Neural crest cell (in vitro differentiated cells): ENCODE measurements at places on chromosomes 12 and 14.

DNA sequence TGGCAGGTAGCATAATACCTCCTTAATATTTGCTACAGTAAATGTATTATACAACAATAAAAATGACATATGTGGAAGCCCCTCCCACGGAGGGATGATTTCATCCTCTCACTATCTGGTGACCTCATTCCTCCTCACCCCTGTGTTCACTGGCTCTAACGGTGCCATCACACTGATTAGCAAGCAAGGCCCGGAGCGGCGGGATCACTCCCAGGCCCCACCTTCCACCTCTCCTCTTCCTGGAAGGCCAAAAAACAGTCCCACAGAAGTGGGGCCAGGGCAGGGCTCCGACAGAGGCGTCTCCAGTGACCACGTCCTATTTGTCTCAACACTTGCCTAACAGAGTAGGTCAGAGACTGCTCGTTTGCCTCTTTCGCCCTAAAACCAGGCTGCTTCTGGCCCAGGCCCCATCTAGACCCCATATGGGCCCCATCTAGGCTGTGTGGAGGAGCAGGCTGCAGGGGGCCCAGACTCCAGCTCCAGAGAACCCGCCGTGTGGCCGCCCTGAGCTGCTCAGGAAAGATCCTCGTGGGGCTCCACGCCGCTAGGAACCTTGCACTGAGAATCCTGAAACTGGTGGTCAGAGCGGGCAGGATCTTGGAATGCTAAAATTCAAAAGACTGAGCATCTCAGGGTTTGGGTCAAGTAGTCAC is 3.7 kb downstream of the SELPLG start:
- no peak for DNase-seq

GRCh38 chr12:25789541-25789944 is 168.9 kb upstream of the RASSF8 start:
- DNase-seq = no peak

GRCh38 chr12:128519426-128519825 is 252.5 kb downstream of the TMEM132C start:
- no peak for DNase-seq

DNA sequence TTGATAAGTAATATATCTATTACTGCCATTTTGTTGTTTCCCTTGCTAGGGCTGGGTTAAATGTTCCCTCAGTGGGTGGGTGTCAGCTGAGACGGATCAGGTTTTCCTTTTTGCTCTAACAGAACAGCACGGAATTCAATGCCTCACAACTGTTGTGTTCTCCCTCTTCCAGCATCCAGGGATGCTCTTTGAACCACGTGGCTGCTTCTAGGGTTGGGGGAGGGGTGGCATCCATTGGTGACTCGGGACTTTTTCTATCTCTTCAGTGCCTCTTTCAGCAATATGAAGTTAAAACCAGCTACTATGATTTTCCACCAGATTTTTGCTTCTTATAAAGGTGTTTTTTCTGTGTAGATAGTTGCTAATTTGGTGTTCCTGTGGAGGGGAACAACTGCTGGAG is 884.9 kb upstream of the FOXG1 start:
- no peak for DNase-seq

DNA sequence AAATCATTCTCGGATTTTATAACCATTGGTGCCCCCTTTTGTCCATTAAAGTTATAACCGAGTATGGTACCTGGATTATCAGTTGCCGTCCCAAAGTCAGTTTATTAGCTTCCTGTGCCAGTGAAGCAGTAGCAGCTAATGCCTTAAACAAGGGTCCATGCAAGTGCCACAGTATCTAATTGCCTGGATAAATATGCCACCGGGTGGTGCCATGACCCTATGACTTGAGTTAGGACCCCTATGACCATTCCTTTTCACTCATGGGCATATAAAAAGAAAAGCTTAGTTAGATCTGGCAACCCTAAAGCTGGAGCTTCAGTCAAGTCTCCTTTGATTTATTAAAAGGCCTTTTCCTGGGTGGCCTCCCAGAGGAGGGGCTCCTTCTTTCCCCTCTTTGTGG is 1314.6 kb downstream of the TMEM121 start:
- no peak for DNase-seq

GRCh38 chr12:75750716-75751306 is 239.4 kb upstream of the KRR1 start:
- DNase-seq = no peak

- DNase-seq = no peak
Observed at GRCh38 chr14:55578511-55578910, 1.5 kb upstream of the KTN1 start.

DNA sequence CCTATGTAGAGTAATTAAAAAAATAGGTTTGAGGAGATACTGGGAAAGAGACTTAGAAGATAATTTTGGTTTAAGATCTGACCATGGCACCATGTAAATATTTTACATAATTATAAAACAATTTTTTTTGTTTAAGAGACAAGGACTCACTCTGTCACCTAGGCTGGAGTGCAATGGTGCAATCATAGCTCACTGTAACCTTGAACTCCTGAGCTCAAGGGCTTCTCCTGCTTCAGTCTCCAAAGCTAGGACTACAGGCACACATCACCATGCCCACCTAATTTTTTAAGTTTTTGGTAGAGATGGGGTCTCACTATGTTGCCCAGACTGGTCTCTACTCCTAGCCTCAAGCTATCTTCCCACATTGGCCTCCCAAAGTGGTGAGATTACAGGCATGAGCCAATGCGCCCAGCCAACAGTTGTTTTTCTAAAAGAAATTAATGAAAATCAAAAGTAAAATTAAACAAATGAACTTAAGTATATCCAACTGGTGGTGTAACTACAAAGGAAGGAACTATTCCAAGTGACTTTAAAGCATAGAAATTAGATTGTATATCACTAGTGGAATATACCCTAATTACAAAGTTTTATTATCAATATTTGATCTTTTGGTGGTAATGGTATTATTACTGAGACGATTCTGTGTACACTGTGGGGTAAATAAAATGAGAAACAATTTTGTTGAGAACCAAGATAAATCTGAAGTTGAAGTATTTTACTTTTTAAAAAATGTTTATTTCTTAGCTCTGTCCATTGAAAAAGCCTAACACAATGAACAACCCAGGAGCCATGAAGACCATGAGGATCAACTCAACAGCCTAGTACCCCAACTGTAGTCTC is 29.1 kb downstream of the COCH start:
- DNase-seq = no peak

GRCh38 chr14:65330416-65330815 is 82.1 kb upstream of the FUT8 start:
- DNase-seq = no peak

- no peak for DNase-seq
Observed at GRCh38 chr14:77965919-77966435, 166.1 kb downstream of the ADCK1 start.

DNA sequence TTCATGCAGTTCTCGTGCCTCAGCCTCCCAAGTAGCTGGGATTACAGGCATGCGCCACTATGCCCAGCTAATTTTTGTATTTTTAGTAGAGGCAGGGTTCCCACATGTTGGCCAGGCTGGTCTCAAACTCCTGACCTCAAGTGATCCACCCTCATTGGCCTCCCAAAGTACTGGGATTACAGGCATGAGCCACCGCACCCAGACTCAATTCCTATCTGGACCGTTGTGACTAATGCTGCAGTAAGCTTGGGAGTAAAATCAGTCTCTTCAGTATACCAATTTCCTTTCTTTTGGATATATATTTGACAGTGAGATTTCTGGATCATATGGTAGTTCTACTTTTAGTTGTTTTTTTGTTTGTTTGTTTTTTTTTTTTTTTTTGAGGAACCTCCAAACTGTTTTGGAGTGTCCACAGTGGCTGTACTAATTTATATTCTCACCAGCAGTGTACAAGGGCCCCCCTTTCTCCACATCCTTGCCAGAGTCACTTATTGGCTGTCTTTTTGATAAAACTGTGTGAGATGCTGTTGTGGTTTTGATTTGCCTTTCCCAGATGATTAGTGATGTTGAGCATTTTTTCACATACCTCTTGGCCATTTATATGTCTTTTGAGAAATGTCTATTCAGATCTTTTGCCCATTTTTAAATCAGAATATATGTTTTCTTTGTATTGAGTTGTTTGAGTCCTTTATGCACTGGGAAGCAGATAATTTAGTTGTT is 37.3 kb upstream of the EVL start:
- no peak for DNase-seq

- DNase-seq = no peak
Observed at GRCh38 chr12:15526033-15526432, 203.7 kb downstream of the PTPRO start.

GRCh38 chr12:64627771-64628170 is 17.5 kb downstream of the RASSF3 start:
- DNase-seq = no peak

DNA sequence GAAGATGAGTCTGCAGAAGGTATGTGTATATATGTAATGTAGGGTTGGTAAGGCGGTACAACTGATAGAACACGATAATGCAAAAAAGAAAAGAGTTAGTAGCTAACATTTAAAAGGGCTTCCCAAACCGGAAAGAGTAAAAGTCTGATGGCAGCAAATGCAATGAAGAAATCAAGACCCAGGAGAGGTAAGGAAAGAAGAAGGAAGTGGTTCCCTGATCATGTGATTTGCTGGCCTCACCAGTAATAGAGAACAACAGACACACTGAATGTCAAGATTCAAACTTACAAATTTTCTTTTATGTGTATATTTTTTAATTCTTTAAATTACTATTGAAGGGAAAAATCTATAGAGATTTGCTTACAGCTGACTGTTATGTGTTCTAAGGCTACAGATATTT is 18.4 kb downstream of the ZFC3H1 start:
- no peak for DNase-seq

DNA sequence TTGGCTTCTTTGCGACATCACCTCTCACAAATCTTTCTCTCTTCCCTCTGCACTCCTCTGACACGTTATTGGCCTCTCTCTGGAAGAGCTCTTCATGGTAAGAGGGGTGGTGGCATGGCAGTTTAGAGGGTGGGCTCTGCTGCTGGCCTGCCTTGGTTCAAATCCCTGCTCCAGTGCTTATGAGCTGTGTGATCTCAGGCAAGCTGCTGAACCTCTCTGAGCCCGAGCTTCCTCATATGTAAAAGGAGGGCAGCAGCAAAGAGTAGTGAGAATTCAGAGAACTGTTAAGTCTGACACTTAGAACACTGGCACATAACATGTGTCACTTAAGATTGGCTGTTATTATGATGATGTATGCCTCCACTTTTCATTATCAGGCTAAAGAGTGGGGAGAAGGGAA is 118.3 kb downstream of the RBM19 start:
- no peak for DNase-seq

DNA sequence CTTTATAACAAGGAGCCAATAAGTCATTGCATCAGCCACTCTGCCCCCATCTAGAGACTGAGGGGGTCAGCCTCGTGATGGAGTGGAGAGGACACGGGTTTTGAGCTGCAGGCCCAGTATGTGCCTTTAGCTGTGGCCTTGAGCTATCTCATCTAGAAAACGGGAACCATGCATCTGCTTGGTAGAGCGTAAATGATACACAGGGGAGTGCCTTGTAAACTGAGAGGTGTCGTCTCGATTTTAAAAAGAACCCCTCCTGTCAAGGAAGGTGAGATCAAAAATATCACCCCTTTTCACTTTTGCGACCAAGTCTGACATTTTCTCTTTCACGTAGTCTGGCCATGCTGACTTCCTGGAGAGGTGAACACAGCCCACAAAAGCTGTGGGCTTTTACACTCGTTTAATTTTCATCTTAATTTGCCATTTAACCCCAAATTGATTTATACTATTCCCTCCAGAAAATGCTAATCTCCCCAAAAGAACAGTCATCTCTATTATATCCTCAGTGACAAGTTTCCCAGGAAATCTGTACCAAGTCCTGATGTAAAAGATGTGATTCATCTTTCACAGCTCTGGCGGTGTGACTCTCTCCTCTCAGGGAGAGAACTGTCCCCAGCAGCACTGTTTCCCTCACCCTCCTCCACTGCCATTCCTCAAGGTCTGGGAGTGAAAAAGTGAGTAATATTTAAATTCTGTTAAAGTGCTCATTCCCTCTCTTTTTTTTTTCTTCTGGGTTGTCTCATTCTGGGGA is 30.6 kb downstream of the VCPKMT start:
- no peak for DNase-seq

GRCh38 chr12:84605983-84606382 is 306.6 kb downstream of the SLC6A15 start:
- DNase-seq = no peak

DNA sequence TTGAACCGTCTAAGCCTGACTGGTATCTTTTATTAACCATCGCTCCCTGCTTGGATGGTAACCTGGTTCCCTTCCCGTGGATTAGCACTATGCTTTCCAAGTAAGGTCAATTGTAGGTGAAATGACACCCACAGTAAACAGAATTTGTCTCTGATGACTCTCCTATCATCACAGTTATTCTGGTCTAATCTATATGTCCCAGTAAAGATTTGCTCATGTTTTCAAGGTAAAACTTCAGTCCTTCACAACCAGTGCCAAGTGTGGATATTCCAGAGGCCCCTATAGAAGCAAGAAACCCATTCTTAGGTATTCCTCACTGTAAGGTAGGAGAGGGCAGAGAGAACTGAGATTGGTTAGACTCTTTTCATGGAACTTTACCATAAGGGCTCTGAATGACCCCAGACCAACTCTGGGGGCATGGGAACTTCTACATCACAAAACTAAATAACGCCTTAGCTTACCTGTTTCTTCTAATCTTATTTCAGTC is 9.9 kb upstream of the HAUS4 start:
- DNase-seq = no peak

DNA sequence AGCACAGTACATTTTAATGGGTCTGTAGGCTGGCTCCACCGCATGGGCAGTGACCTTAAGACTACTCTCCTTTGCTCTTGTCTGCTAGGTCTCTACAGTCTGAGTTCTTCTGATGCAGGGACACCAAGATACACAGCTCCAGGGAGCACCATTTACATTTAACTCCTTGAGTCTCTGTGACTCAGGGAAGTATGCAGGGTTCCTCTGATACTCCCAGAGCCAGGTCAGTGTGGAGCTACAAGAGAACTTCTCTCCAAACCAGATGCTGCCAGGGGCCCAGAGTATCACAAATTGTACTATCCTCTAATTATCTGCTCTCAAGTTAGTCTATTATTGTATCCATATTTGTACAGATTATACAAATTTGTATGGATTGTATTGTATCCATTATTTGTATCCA is 15.2 kb downstream of the ZFP36L1 start:
- DNase-seq = no peak

DNA sequence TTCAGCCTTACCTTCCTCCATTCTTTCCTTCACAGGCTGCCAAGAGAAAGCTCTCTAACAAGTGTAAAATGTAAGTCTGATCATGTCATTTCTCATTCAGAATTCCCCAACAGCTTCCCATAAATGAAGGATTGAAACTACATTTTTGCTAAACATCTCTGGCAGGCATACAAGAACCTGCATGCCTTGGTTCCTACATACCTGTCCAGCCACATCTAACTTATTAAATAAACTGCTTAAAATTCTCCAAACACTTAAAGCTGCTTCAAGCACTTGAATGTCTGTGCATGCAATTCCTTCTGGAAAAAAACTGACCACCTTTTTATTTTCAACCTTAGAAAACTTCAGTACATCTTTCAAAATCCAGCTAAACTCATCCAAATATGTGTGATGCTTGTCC is 84.4 kb upstream of the DCN start:
- DNase-seq = no peak
